ENCODE measurements at places on chromosomes 12 and 14.

GRCh38 chr12:4506870-4507269 is 31.8 kb upstream of the RAD51AP1 start:
- peak; percentile 59 for DNase-seq

DNA sequence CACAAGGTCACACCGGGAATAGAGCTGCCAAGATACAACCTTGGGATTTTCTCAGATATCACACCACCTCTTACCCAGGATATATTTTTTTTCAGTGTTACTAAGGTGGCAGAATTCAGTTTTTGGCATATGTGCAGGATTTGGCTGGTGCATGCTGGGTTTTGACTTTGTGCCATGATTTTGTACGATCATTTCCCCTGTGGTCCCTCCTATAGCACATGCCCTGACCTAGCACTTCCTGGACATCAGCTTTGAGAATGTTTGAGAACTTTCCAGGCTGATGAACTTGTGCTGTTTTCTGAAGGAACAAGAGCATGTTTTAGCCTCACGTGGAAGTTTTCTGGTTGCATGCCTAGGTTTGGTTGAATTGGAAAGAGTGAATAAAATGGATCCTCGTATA is 11.0 kb upstream of the TBPL2 start:
- DNase-seq = peak; percentile 16

DNA sequence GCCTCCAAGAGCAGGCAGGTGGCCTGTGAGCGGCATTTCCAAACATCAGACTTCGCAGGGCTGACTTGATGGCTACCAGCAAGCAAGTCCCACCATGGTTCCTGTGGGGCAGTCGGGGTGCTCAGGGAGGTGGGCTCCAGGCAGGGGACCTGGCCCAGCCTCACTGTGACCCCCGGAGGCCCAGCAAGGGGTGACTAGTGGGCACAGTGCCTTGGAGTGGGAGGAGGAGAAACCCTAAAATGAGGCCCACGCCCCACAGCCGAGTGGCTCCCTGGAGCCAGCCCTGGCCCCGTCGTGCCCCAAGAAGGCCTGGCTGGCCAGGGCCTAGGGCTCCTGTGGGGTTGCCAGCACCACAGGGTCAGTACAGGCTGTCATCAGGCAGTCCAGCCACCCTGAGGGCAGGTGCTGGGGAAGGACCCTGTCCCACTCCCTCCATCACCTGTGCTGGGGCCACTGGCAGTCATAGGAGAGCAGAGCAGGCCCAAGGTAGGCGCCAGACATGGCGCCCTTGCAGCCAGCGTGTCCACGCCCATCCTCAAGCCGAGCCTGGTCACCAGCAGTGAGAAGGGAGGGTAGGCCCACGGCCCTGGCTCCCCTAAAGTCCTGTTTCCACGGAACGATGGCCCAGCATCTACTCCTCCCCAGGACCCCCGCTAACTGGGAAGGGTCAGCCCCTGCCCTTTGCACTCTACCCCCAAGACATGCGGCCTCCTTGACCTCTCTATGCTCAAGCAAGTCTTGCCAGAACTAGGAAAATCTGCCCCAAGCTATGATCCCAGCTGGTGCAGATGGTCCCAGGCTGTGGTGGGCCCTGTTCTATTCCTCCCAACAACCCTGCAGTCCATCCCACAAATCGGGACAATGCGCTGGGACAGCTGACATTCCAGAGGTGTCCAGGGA is 144.2 kb upstream of the C14orf180 start:
- no peak for DNase-seq

GRCh38 chr12:53496752-53497032 is 2.6 kb downstream of the MAP3K12 start:
- no peak for DNase-seq

GRCh38 chr12:76702946-76703345 is 61.0 kb upstream of the ZDHHC17 start:
- no peak for DNase-seq

GRCh38 chr12:54405106-54405505 is 14.0 kb downstream of the ITGA5 start:
- DNase-seq = no peak

GRCh38 chr12:111440631-111441030 is 34.9 kb downstream of the SH2B3 start:
- no peak for DNase-seq

GRCh38 chr12:3216726-3217682 is 139.8 kb downstream of the TSPAN9 start:
- DNase-seq = no peak

DNA sequence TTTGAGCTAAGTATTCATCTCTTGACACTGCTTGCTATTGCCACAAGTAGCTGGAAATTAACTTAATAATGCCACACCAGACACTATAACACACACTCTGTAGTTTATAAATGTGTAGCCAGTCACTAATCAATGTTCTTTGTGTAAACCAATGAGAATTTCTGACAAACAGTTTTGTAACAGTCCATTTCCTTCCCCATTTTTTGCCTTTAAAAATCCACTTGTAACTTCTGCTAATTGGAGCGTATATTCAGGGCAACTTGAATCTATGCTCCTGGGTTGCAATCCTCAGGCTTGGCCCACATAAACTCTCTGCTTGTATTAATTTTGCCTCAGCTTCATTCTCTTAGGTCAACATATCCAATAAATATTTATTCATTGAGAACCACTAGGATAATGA is 125.0 kb upstream of the DHRS4 start:
- DNase-seq = peak; percentile 70

DNA sequence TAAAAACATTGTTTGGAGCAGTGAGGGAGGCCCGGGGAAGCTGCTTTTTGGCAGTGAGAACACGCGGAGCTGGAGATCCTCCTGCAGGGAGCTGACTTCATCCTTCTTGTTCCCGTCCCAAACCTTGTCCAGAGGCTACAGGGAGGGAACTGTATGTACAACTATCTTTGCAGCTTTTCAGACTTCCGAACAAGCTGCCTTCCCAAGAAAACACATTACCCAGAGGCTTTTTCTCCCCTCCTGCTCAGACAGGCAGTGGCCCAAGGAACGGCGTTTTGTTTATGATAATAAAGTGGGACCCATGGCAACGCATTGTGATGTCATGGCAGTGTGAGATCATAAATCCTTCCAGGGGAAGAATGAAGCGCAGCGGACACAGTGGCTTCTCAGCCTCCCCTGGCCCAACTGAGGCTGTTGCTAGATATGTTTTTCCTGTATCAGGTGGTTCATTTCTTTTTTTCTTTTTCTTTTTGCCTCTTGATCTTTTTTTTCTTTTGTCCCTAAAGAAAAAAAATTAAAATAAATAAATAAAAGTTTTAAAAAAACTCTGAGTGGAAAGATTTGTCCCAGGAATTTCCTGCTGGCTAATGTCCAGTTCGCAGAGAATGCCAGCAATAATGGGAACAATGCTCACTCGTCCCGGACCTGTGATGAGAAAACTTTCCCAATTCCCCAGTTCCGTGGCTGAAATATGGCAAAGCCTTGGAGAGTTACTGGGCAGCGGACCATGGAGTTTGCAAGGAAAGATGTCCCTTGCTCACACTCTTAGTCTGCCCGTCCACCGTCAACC is 103.4 kb upstream of the MAP1LC3B2 start:
- peak; percentile 44 for DNase-seq

All from KBM-7 (cell line).